ENCODE measurements at places on chromosomes 4 and X.

DNA sequence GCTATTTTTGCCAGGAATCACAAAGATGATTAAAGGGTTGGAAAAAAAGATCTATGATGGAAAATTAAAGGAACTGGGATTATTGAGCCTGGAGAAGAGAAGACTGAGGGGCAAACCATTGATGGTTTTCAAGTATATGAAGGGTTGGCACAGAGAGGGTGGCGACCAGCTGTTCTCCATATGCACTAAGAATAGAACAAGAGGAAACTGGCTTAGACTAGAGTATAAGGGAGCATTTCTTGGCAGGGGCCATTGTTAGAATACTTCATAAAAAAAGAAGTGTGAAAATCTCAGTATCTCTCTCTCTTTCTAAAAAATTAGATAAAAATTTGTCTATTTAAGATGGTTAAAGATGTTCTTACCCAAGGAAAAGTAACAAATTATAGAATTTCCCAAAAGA, 75.1 kb downstream of the NPNT start:
- DNase-seq: no peak

DNA sequence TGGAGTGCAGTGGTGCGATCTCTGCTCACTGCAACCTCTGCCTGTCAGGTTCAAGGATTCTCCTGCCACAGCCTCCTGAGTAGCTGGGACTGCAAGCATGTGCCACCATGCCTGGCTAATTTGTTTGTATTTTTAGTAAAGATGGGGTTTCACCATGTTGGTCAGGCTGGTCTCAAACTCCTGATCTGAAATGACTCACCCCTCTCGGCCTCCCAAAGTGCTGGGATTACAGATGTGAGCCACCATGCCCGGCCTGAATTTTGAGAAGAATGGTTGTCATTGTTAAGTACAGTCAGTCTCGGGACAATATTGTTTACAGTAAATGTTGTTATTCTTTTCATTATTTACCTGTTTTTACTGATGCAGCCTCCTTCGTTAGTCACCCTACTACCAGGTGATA, 1226.2 kb upstream of the TENM3 start:
- no peak for DNase-seq

- DNase-seq: no peak
These were observed 5.7 kb downstream of the FAM120C start for GRCh38 chrX:54177306-54177705.

GRCh38 chr4:169311643-169312365, 41.0 kb upstream of the SH3RF1 start:
- peak; percentile 84 for DNase-seq

- peak; percentile 42 for DNase-seq
These were observed 43.0 kb downstream of the ENPEP start for GRCh38 chr4:110518889-110519490.

- DNase-seq: no peak
These were observed 19.5 kb downstream of the SMAD1 start for GRCh38 chr4:145501051-145501660.

DNA sequence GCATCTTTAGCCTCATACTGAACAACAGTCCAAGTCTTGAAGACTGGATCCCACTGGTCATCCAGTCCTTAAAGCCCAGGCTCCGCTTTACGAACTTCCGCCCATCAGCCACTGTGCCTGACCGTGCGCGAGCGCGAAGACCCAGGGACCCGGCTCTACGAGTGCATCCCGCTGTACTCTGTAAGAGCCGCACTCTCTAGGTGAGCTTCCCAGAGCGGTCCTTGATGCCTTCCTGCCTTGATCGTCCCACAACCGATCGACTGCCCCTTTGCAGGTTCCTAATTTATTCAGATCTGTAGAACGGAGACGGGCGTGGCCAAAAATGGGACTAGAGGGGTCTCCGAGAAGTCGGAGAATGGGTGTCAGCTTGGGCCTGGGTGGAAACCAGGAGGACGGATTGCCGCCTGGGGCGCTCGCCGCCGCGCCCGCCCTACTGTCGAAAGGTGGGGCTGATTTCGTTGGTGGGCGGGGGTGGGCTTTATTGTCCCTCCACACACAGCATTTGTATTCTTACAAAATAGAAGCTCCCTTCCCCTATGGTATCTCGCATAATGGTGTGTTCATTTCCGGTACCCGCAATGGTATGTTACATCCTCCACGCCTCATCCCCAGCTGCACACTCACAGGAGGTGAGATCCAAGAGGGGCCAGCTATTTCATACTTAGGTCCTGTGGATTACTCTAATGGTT, 42.3 kb upstream of the FAM156A start:
- DNase-seq: no peak

All from BE2C (cell line).